ENCODE measurements at places on chromosomes 4 and X. TPM values are rescaled to one million over a fixed set of nuclear protein-coding genes. Genes with fewer than 3 reads are reported as not detected.
A peak's percentile ranks its signal among the peaks of the same experiment; 100 is the strongest.

Gene ARHGAP10
- total RNA-seq = 25.4 TPM

Gene P2RY10
- total RNA-seq = 1.4 TPM

Gene C4orf46
- total RNA-seq = 5.5 TPM

Gene STPG2
- 0.64 TPM for total RNA-seq

DNA sequence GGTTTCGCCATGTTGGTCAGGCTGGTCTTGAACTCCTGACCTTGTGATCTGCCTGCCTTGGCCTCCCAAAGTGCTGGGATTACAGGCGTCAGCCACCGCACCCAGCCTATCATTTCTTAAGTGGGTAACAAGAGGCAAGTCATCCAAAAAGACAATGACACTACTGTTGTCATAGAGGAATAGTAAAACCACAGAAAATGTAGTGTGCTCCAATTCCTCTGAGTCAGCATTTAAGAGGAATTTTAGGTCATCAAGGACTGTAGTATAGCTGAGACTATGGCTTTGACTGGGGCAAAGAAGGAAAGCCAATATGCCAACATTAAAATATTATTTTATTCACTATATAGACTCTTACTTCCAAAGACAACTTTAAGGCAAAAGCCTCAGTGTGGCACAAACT, 48.4 kb downstream of the ATP8A1 start:
- no peaks in the 10 kb centered on the region for H3K27me3 ChIP-seq
- H3K4me3 ChIP-seq = no peak overlapping the region
- H3K36me3 ChIP-seq = peaks cover 14% of the 10 kb centered on the region
- H3K27ac ChIP-seq = no peak overlapping the region

- no peaks in the 10 kb centered on the region for H3K36me3 ChIP-seq
- no peak overlapping the region for H3K4me3 ChIP-seq
- H3K27me3 ChIP-seq = no peaks in the 10 kb centered on the region
These were observed 364.1 kb downstream of the FSTL5 start for GRCh38 chr4:161799710-161800109.

DNA sequence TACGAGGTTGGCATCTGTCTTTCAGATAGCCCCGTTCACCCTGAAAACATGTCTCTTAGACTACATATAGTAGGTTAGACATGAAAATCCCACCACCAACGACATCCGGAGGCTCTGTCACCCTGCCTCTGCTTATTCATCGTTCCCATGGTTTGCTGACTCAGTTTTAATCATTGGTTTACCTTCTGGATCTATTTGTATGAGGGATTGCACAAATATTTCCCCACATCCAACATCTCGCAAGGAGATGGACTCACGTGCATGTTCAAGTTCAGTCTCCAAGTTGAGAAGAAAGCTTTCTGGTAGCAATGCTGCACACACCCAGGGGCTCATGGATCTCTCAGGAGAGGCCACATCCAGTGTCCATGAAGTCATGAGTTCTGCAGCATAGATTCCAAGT, 10.8 kb downstream of the CETN2 start:
- no peaks in the 10 kb centered on the region for H3K36me3 ChIP-seq
- no peak overlapping the region for H3K27ac ChIP-seq
- H3K27me3 ChIP-seq = no peaks in the 10 kb centered on the region
- H3K4me1 ChIP-seq = no peaks in the 10 kb centered on the region
- H3K4me3 ChIP-seq = no peak overlapping the region
- DNase-seq = no peak

- H3K27me3 ChIP-seq = no peaks in the 10 kb centered on the region
- H3K36me3 ChIP-seq = no peaks in the 10 kb centered on the region
- no peak overlapping the region for H3K27ac ChIP-seq
- DNase-seq = no peak
- no peak overlapping the region for H3K4me3 ChIP-seq
These were observed 9.9 kb downstream of the TEC start for GRCh38 chr4:48259748-48260147.

DNA sequence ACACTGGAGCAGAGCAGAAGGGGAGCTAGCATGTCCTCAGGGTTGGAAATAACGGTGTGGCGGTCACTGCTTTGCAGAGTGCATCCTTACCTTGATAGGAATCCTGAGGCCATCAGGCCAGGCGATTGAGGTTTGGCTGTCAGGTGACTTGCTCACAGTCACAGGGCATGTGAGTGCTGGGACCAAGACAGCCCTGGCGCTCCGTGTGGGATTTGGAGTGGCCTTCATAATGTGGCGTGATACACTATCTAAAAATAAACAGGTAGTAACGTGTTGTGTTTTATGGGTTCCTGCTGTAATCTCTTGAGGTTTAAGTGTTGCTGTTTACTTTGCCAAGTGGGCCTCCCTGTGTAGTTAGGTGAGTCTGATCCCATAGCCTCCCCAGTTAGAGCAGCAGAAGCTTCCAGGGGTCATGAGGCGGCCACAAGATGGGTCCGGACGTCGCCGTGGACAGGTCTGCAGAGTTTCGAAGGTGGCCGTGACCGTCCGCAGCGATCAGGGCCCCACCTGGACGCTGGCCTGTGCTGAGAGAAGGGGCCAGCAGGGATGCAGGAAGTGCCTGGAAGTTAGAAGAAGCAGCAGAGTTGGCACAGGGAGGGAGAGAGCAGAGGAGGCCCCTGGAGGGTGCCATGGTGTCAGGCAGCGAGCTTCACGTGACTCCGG, 27.7 kb downstream of the RGS12 start:
- peaks cover 15% of the 10 kb centered on the region for H3K4me1 ChIP-seq
- H3K27me3 ChIP-seq = no peaks in the 10 kb centered on the region
- no peak overlapping the region for H3K4me3 ChIP-seq
- DNase-seq = no peak
- no peak overlapping the region for H3K27ac ChIP-seq

- no peak overlapping the region for H3K27ac ChIP-seq
- no peaks in the 10 kb centered on the region for H3K27me3 ChIP-seq
- peaks cover 17% of the 10 kb centered on the region for H3K4me1 ChIP-seq
- no peak overlapping the region for H3K4me3 ChIP-seq
- H3K36me3 ChIP-seq = no peaks in the 10 kb centered on the region
- no peak for DNase-seq
These were observed 117.3 kb downstream of the SYNPO2 start for GRCh38 chr4:119005928-119006460.

DNA sequence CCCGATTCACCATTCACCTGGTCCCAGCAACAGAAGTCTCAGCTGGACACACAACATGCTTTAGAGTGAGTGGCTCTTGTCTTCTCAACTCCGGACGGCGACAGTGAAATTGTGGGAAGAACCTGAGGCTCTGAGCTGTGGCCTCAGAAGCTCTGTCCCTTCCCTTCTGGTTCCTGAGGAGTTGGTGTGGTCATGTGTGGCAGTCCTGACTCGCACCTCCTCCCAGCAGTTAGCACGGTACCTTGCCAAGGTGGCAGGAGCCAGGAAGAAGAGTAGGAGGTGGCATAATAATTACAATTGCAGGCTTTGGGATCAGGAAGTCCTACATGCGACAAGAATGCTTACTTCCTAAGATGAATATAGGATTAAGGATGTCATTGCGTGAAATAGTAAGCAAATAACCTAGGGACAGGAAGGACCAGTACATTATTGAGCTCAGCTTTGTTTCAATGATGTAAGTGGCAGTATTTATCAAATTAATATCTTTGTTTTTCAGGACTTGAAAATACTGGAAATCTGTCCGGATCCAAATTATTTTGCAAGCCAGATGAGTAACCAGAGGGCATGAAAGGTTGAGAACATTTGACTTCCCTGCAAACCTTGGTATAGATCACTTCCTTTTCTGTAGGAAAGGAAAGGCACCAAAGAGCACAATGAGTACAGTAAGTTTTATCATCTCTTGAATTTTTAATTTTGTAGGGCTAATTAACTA, 21.1 kb downstream of the RNF4 start:
- no peak for DNase-seq
- peaks cover 58% of the 10 kb centered on the region for H3K4me1 ChIP-seq
- peak overlapping the region; percentile 53 for H3K27ac ChIP-seq
- H3K36me3 ChIP-seq = no peaks in the 10 kb centered on the region

GRCh38 chrX:2263203-2263602, 237.6 kb downstream of the DHRSX start:
- H3K4me1 ChIP-seq = no peaks in the 10 kb centered on the region
- no peak overlapping the region for H3K4me3 ChIP-seq
- H3K36me3 ChIP-seq = no peaks in the 10 kb centered on the region

DNA sequence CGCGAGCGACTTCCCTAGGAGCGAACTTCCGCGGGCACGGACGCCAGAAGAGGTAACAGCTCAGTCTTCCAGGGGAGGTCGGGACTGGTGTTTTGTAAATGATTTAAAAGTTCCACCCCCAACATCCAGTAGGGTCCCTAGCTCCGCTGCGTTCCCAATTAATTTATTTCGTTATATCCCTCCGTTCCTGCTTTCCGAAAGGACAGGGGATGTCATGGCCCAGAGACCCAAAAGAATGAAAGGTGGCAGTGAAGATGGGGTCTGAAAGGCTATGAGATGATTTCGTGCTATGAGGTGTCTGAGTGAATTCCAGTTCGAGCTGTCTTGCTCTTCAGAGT, 373 bp upstream of the SMIM43 start:
- peaks cover 10% of the 10 kb centered on the region for H3K4me1 ChIP-seq
- H3K4me3 ChIP-seq = peak overlapping the region; percentile 34
- peaks cover 28% of the 10 kb centered on the region for H3K27me3 ChIP-seq
- no peak for DNase-seq

- H3K4me3 ChIP-seq = no peak overlapping the region
- no peaks in the 10 kb centered on the region for H3K4me1 ChIP-seq
- no peak for DNase-seq
- H3K27ac ChIP-seq = no peak overlapping the region
- H3K27me3 ChIP-seq = peaks cover 4% of the 10 kb centered on the region
These were observed 4.1 kb upstream of the PGRMC1 start for GRCh38 chrX:119231936-119232445.

DNA sequence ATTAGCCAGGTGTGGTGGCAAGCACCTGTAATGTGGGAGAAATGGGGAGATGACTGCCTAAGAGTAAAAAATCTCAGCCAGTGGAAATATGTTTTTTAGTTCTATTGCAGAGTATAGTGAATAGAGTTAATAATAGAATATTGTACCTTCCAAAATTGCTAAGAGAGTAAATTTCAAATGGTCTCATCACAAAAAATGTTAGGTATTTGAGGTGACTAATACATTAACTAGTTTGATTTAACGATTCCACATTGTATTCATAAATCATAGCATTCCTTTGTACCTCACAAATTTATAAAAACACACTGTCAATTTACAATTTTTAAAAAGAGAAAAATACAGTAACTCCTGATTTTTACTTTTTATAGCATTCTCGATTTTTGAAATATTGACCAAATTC, 681.5 kb upstream of the EPHA5 start:
- no peak overlapping the region for H3K4me3 ChIP-seq
- H3K27ac ChIP-seq = no peak overlapping the region
- H3K27me3 ChIP-seq = no peaks in the 10 kb centered on the region
- H3K4me1 ChIP-seq = no peaks in the 10 kb centered on the region
- H3K36me3 ChIP-seq = no peaks in the 10 kb centered on the region

DNA sequence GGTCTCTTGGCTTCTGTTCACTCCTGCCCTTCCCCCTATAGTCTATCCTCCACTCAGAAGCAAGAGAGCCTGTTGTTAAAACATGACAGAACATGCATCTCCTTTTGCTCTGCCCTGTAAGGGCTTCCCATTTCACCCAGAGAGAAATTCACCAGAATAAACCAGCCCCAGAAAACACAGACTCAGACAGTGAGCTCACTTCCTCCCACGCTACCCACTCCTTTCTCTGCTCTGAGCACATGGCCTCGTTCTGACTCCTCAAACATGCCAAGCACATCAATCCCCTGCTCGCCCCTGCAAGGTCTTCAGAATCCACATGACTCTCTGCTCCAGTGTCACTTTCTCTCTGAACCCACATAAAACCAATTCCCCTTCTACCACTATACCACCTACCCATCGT, 50.4 kb downstream of the MID1 start:
- no peaks in the 10 kb centered on the region for H3K27me3 ChIP-seq
- no peak overlapping the region for H3K4me3 ChIP-seq
- no peak for DNase-seq
- no peaks in the 10 kb centered on the region for H3K4me1 ChIP-seq

- H3K27ac ChIP-seq = no peak overlapping the region
- no peaks in the 10 kb centered on the region for H3K4me1 ChIP-seq
These were observed 4.7 kb upstream of the GPR143 start for GRCh38 chrX:9770319-9770718.

DNA sequence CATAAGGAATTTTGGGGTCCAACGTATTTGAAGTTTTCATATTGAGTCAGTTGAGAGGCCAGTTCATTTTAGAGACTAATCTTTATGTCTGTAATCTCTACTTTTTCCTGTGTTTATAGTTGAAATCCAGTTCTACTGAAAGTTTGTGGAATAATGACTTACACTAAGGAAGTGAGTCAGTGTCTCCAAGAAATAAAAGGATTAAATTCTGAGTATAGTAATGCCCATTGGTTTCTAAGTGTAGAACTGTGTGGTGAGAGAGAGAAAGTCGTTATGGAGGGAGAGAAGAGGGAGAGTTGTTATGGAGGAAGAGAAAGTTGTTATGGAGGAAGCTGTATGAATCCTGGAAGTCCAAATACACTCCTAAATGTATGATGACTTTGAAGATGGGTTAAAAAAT, 264.6 kb upstream of the HAND2 start:
- H3K4me3 ChIP-seq = no peak overlapping the region
- no peaks in the 10 kb centered on the region for H3K4me1 ChIP-seq
- no peak for DNase-seq
- H3K27me3 ChIP-seq = no peaks in the 10 kb centered on the region
- H3K36me3 ChIP-seq = no peaks in the 10 kb centered on the region

GRCh38 chr4:38983291-38983690, 48.9 kb downstream of the TMEM156 start:
- H3K27me3 ChIP-seq = no peaks in the 10 kb centered on the region
- H3K36me3 ChIP-seq = no peaks in the 10 kb centered on the region
- no peak overlapping the region for H3K4me3 ChIP-seq
- no peak for DNase-seq

DNA sequence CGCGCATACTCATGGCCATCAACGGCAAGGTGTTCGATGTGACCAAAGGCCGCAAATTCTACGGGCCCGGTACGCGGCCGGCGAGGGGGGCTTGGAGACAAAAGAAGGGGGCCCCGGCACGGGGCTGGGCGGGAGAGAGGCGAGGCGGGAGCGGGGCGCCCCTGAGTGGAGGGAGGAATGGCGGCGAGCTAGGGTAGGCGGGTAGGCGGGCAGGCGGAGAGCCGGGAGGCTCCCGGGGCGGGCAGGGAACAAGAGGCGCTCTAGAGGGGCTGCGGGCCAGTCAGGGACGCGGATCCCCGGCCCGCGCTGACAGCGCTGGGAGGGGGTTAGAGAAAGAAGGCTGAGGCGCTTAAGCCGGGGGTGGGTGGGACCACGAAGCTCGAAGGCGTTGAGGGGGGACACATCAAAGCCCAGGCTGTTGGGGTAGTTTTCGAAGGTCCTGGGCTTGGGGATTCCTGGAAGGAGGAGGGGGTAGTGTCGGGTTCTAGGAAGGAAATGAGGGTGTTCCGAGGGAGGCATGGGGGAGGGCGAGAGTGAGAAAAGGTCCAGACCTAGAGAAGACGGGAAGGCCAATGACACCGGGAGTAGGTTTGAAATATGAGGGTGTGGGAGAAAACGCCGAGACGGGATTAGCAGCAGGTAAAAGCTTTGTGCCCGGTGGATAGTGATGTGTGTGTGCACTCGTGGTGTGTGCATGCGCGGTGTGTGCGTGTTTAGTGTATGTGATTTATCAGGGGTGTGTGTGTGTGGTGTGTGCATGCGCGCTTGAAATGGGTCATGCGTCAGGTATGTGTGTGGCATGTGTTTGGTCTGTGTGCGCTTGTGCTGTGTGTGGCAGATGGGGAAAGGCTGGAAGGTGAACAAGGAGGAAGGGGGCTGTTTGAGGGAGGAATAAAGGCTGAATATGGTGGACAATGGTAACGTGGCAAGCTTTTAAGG, 807 bp downstream of the PGRMC1 start:
- H3K27ac ChIP-seq = peak overlapping the region; percentile 81
- H3K4me3 ChIP-seq = peak overlapping the region; percentile 65
- H3K36me3 ChIP-seq = no peaks in the 10 kb centered on the region
- no peak for DNase-seq

- H3K27ac ChIP-seq = peak overlapping the region; percentile 30
- DNase-seq = no peak
- peak overlapping the region; percentile 50 for H3K4me3 ChIP-seq
- H3K27me3 ChIP-seq = peaks cover 43% of the 10 kb centered on the region
These were observed 885 bp downstream of the CCDC110 start for GRCh38 chr4:185470501-185471195.
